ENCODE measurements at places on chromosomes 2 and 18. TPM values are rescaled to one million over a fixed set of nuclear protein-coding genes. Genes with fewer than 3 reads are reported as not detected.

- no peaks in the 10 kb centered on the region for H3K4me1 ChIP-seq
- H3K4me3 ChIP-seq: no peak within 1 kb of the TSS
- no peaks in the 10 kb centered on the region for H3K36me3 ChIP-seq
- no peak within 1 kb of the TSS for H3K27ac ChIP-seq
- H3K27me3 ChIP-seq: no peaks in the 10 kb centered on the region
Measured at GRCh38 chr2:168901003-168901402, at the start of gene G6PC2. Gene G6PC2, plus strand, starts transcription at chr2:168901291. Its CDS starts 41 bp downstream, at chr2:168901332.

DNA sequence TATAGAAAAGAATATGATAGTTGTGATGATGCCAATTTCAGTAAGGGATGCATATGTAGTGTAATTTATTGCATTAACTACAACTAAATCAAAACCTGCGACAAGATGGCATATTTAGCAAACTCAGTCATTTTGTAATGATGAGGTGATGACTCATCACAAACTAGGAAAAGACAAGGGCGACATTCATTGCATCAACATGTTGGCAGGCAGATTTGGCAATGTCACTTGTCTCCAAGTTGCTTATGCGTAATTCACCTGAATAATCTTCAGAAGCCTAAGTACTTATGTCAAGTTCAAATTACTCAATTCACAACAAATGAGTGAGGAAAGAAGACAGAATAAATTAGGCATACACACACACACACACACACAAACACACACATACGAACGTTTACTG is 273.2 kb upstream of the RGPD4 start:
- DNase-seq: no peak
- no peaks in the 10 kb centered on the region for H3K4me1 ChIP-seq
- H3K27me3 ChIP-seq: no peaks in the 10 kb centered on the region

DNA sequence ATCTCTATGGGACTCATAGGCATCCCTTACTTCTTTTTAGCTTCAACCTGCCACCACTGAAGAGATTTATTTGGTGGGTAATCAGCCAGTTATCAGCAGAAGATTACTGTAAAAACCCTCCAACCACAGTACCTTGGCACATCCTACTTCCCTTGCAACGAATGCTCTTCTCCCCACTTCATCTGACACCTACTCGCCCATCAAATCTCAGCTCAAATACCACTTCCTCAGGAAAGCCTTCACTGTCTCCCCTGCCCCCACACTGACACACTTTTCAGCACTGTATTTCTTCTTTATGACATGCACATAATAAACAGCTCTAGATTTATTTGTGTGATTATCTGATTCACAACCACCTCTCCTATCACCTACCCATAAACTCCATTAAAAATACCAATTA is 3.1 kb downstream of the KDSR start:
- DNase-seq: no peak
- H3K36me3 ChIP-seq: peaks cover 29% of the 10 kb centered on the region
- H3K27me3 ChIP-seq: no peaks in the 10 kb centered on the region
- H3K27ac ChIP-seq: no peak overlapping the region

DNA sequence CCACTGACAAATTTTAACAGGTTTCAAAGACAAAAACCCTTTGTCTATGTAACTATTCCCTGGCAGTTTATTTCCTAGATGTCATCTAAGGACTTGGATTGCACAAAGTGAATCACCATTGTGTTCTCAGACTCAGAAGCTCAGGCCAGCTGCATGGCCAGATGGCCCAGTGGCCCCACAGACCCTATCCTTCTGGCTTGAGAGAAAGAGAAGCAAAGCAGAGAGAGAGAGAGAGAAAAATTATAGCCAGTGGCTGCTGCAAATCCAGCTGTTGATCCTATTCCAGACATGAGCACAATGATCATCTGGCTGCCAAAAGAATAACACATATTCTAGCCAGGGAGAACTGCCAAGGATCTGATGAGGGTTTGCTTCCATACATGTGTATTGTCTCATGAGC is 25.8 kb downstream of the CTLA4 start:
- peak overlapping the region; percentile 52 for H3K27ac ChIP-seq
- H3K4me3 ChIP-seq: no peak overlapping the region
- no peaks in the 10 kb centered on the region for H3K27me3 ChIP-seq
- no peaks in the 10 kb centered on the region for H3K36me3 ChIP-seq
- peaks cover 22% of the 10 kb centered on the region for H3K4me1 ChIP-seq
- DNase-seq: no peak

- H3K36me3 ChIP-seq: no peaks in the 10 kb centered on the region
- H3K27me3 ChIP-seq: no peaks in the 10 kb centered on the region
- no peak for DNase-seq
- peak overlapping the region; percentile 70 for H3K4me3 ChIP-seq
Measured at GRCh38 chr2:156399224-156399949, 36.8 kb upstream of the GPD2 start.

DNA sequence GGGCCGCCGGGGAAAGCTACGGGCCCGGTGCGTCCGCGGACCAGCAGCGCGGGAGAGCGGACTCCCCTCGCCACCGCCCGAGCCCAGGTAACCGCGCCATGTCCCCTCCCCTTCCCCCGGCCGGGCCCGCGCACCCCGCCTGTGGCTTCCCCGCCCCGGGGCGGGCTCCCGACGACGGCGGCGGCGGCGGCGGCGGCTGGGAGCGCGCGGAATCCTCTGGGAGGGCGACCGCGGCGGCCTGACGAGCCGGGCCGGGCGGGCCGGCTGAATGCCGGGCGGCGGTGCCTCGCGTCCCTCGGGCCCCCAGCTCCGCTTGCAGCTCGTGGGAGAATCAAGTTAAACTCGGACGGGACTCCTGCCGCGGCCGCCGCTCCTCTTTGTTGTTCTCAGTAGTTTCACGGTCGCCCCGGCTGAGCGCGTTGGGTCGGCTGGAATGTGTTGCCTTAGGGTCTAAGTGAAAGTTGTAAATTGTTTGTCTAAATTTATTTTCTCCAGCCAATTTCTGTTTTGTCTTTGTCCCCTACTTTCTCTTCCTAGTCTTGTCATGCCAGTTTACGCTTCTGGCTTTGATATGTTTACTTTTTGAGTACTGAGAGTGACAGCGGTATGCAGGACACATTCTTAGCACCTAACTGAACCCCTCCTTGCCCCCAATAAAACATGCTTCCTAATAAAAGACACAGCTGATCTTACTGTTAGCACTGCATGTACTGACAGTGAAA is 685 bp downstream of the SMAD4 start:
- peak overlapping the region; percentile 73 for H3K4me3 ChIP-seq
- H3K36me3 ChIP-seq: peaks cover 12% of the 10 kb centered on the region
- peak; percentile 93 for DNase-seq
- peak overlapping the region; percentile 100 for H3K27ac ChIP-seq

- DNase-seq: no peak
- no peaks in the 10 kb centered on the region for H3K4me1 ChIP-seq
- no peaks in the 10 kb centered on the region for H3K36me3 ChIP-seq
- H3K27ac ChIP-seq: no peak overlapping the region
Measured at GRCh38 chr2:60152226-60152833, 401.1 kb downstream of the BCL11A start.

- DNase-seq: no peak
- H3K4me1 ChIP-seq: no peaks in the 10 kb centered on the region
- no peaks in the 10 kb centered on the region for H3K36me3 ChIP-seq
- no peak overlapping the region for H3K27ac ChIP-seq
- H3K27me3 ChIP-seq: no peaks in the 10 kb centered on the region
- H3K4me3 ChIP-seq: no peak overlapping the region
Measured at GRCh38 chr2:44689516-44689915, 252.0 kb upstream of the SIX3 start.

- H3K27me3 ChIP-seq: no peaks in the 10 kb centered on the region
- DNase-seq: no peak
Measured at GRCh38 chr18:58464104-58464625, 164.7 kb downstream of the ALPK2 start.

- no peaks in the 10 kb centered on the region for H3K4me1 ChIP-seq
- H3K36me3 ChIP-seq: no peaks in the 10 kb centered on the region
- DNase-seq: no peak
- H3K27me3 ChIP-seq: no peaks in the 10 kb centered on the region
Measured at GRCh38 chr2:10901160-10901939, 10.4 kb upstream of the KCNF1 start.

DNA sequence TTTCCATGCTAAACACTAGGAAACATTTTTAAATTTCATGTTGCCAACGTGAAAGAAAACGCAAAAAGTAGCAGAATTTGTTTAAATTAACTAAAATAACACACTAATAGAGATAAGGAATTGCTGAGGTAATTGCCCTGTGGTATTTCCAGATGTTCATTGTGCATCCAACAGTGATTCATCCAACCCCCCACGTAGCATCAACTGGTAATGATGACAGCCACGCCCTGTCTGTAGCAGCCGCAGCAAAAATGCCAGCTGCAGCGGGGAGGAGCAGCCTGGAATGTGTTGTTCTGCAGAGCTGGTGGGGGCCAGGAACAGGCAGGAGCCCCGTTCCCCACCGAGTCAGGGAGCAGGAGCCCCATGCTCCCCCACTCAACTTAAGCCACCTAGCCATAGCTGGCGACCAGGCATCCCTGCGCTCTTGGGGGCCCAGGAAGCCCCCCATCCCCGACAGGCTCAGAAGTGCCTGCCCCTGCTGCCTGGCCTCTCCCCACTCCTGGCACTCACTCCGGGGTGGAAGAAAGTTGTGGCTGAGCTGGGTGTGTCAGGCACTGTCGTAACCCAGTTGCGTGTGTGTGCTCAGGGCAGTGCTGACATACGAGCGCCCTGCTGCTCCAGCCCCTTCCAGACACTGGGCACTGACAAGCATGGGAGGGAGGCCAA is 695.1 kb upstream of the ACVR2A start:
- H3K27ac ChIP-seq: no peak overlapping the region
- H3K4me1 ChIP-seq: no peaks in the 10 kb centered on the region
- no peaks in the 10 kb centered on the region for H3K36me3 ChIP-seq
- H3K4me3 ChIP-seq: no peak overlapping the region
- DNase-seq: no peak
- no peaks in the 10 kb centered on the region for H3K27me3 ChIP-seq

- H3K4me3 ChIP-seq: no peak overlapping the region
- no peak overlapping the region for H3K27ac ChIP-seq
- H3K27me3 ChIP-seq: no peaks in the 10 kb centered on the region
- no peaks in the 10 kb centered on the region for H3K36me3 ChIP-seq
- DNase-seq: no peak
Measured at GRCh38 chr2:162769066-162769465, 69.5 kb downstream of the KCNH7 start.

DNA sequence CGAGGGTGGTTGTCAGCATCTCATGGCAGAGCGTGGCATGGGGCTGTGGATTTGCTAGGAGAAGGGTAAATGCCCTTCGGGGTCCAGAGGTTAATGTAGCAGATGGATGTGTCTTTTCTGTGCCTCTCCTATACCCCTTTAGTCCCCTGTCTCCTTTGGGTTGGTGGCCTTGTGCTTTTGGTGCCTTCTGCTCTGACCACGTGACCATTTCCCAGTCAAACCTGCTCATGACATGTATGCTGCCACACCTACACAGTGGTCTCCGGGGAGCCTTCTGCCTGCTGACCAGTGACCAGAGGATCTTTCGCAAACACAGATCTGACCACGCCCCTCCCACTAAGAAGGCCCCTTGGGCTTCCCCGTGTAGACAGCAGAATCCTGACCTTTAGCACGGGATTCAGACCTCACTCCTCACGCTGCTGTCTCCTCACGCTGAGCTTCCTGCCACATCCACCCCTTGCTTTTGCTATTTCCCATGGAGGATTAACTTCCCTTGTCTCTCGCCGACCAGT is 116.2 kb downstream of the ACOXL start:
- H3K36me3 ChIP-seq: no peaks in the 10 kb centered on the region
- H3K4me1 ChIP-seq: no peaks in the 10 kb centered on the region
- H3K4me3 ChIP-seq: no peak overlapping the region
- no peaks in the 10 kb centered on the region for H3K27me3 ChIP-seq

DNA sequence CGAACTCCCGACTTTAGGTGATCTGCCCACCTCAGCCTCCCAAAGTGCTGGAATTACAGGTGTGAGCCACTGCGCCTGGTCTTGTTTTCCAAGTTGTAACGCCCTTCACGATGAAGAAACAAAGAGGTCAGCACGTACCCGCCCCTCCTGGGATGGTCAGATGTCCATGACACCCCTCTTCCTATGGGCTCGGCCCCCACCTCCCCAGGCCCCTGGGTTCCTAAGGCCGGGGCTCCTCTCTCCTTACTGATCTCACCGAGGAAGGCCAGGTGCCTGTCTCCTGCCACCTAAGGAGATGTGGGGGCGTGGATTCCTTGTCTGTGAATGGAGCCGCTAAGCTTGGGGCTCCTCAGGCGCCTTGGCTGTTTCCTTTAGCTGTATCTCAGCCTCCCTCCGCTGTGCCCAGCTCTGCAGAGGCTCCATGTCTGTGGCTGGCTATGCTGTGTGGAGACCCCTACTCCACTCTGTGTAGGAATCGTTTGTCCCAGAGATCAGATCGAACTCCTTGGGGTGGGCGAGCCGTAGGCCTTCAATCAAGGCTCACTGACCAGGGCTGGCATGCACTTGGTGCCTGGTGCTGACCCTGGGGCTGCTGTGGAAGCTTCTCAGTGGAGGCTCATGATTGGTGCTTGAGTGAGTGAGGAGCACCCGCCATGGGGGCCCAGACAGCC is 8.8 kb downstream of the COLEC11 start:
- H3K4me1 ChIP-seq: no peaks in the 10 kb centered on the region
- no peak overlapping the region for H3K27ac ChIP-seq
- H3K36me3 ChIP-seq: no peaks in the 10 kb centered on the region
- no peaks in the 10 kb centered on the region for H3K27me3 ChIP-seq
- peak; percentile 74 for DNase-seq
- H3K4me3 ChIP-seq: no peak overlapping the region

DNA sequence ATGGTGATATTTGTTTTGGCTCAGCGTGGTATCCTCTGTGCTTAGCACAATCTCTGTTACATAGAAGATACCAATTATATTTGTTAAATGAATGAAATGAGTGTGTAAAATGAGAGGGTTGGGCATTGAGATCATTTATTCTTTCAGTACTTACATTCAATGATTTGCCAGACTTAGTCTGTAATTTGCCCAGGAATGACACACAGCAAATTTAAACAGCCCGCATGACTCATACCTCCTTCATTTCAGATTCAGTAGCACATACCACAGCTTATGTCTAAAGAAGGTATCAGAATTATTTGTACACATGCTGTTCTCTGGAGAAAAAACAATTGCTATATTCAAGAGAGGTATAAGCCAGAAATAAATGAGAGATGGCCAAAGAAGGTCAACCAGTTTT is 37.0 kb downstream of the KLHL14 start:
- H3K27me3 ChIP-seq: no peaks in the 10 kb centered on the region
- no peak overlapping the region for H3K27ac ChIP-seq
- H3K4me3 ChIP-seq: no peak overlapping the region

- H3K36me3 ChIP-seq: no peaks in the 10 kb centered on the region
- H3K27me3 ChIP-seq: peaks cover 10% of the 10 kb centered on the region
Measured at GRCh38 chr2:105545730-105546627, 147.1 kb upstream of the FHL2 start.

GRCh38 chr2:228987441-228988155 is 283.5 kb downstream of the PID1 start:
- H3K27ac ChIP-seq: no peak overlapping the region
- no peak for DNase-seq
- no peak overlapping the region for H3K4me3 ChIP-seq
- no peaks in the 10 kb centered on the region for H3K4me1 ChIP-seq

- no peak for DNase-seq
- H3K27me3 ChIP-seq: no peaks in the 10 kb centered on the region
- H3K4me1 ChIP-seq: no peaks in the 10 kb centered on the region
- no peaks in the 10 kb centered on the region for H3K36me3 ChIP-seq
Measured at GRCh38 chr2:20126040-20126439, 74.6 kb upstream of the LAPTM4A start.

The DYNC1I2 gene
- total RNA-seq: 122 TPM

The BABAM2 gene
- 44.0 TPM for total RNA-seq

The TANC1 gene
- total RNA-seq: 34.3 TPM

The OSBPL1A gene
- 126 TPM for total RNA-seq

The USP14 gene
- 21.8 TPM for total RNA-seq

The BOLL gene
- total RNA-seq: not detected

The MYO3B gene
- not detected for total RNA-seq

The DES gene
- 21,970 TPM for total RNA-seq

The CD207 gene
- total RNA-seq: 0.26 TPM

The FBXO15 gene
- total RNA-seq: 0.33 TPM

Data from esophagus muscularis mucosa (tissue), 4 donors.